ENCODE measurements at places on chromosomes 7 and 10.

GRCh38 chr10:130481936-130482335 lies 345.7 kb downstream of the GLRX3 start:
- DNase-seq, result no peak

DNA sequence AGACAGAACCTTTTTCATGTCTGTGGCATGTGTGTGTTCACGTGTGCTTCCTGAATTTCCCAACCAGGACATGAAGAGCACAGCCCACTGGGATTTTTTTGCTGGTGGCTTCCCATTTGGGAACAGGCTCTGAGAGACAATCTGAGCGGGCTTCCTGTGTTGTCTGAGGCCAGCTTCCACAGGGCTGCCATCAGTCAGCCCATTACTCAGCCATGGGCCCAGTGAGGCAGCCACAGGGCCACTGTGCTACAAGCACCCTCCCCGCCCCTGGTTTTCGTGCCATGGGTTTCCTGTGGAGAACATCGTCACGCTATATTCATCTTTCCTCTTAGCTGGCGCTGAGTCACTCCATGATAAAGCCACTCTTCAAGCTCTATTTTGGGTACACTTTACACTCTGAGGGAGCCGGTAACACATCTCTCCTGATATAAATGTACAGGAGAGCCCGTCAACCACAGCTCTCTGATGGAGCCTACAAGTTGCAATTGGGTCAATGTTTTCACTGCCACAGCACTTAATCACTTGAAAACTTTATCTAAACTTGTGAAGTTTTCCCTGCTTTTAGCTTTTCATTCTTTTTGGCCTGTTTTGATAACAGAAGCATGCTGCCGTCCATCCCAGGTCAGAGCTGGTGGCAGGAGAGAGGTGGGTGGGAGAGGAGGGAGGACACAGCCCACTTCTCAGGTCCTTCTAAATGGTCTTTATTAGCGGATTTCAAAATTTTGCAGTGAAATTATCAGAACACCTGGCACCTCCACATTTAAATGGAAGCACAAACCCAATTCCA lies 96.9 kb downstream of the HIPK2 start:
- peak; percentile 62 for DNase-seq

GRCh38 chr10:121687095-121687813 lies 89.0 kb upstream of the FGFR2 start:
- DNase-seq, result no peak

DNA sequence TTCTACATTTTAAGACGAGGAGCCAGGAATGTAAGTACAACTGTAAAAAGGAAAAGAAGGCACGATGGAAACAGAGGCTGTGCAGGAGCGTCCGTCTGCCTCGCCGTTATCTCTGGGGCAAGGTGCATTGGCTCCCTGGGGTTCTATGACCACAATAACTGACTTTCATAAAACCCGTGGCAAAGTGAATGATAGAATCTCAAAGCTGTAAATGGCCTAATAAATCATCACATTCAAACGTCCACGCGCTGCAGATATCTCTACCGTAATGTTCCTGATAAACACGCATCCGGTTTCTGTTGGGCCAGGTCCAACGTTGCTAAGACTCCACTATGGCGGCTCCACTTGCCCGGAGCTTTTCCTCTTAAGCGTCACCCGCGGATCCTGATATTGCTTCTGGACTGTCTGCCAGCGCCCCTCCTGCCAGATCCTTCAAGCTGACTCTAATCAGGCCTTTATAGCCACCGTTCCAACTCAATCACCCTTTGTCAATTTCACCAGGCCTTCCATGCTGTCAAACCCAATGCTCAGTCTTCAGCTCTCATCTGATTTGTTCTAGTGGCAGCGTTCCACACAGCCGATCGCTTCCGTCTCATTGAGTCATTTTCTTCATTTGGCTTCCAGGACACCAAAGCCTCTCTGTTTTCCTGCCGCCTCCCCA lies 265.6 kb upstream of the FOXK1 start:
- DNase-seq, result no peak

Data from activated CD4-positive, alpha-beta T cell treated with anti-CD3 and anti-CD28 coated beads for 4 hours (primary cell).